Left ventricle myocardium inferior (tissue), 1 donor: ENCODE measurements at places on chromosomes 5 and 9.
A peak's percentile ranks its signal among the peaks of the same experiment; 100 is the strongest.

- DNase-seq: no peak
These were observed 118.5 kb upstream of the CACNA1B start for GRCh38 chr9:137759117-137759516.

DNA sequence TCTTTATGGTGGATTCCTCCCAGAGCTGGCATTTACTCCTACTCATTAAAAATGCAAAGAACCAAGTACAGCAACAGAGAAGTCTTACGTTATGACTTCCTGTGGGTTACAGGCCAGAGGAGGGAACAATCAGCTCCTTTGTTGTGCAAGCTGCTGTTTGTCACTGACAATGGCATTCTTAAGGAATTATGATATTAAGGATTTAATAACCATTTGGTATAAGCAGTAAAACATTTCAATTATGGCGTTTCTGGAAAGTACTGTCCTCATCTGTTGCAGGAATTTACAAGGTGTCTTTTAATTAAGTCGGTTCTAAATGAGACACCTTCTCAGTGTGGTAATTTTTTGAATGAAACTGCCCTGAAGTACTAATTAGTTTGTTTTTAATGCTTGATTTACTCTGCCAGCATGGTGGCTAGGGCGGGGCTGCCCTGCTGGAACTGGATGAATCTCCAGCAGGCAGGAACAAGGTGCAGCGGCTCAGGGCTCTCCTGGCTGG lies 49.1 kb upstream of the VDAC1 start:
- no peak for DNase-seq

GRCh38 chr9:129201289-129201688 lies 23.2 kb upstream of the IER5L start:
- no peak for DNase-seq

GRCh38 chr9:127215268-127216209 lies 49.0 kb upstream of the GARNL3 start:
- DNase-seq: no peak

DNA sequence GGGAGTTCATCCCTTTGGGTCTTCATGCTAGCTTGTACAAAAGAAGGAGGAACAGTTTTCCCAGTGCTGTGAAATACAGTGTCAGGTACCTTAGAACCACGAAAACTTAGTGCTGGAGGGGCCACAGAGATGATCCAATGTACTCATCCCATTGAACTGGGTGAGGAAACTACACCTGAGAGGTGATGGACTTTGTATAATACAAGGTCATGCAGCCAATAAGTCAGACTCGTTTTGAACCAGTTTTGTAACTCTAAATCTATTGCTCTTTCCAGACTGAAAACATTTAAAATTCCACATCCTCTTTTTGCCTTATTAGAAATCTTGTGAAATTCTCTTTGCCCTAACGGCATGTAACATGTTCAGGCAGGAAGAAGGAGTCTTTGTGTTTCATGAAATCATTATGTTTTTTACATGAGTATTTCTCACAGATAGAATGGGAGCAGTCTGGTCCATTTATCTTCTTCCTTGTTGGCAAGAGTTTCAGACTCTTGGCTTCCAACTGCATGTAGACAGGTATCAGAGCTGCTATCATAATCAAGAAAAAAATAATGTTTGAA lies 146.8 kb upstream of the FBXL7 start:
- no peak for DNase-seq

GRCh38 chr5:52657247-52657645 lies 130.5 kb upstream of the ITGA1 start:
- no peak for DNase-seq

DNA sequence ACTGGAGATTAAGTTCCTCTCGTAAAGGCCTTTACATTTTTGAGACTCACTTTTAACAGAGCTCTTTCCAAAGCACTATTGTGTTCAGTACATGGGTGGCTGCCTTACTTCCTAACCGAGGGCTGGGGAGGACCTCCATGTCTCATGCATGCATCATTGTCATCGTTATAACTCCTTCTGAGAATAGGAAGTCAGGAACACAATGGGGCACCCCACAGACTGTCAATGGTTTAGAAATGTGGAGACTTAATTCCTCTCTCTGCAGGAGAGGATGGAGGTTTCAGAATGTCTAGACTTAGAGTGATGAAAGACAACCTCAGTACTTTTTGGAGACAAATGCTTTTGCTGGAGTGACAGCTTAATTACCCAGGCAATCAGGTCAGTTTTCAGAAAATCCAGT lies 83.9 kb downstream of the PRLR start:
- no peak for DNase-seq

GRCh38 chr9:69045821-69046220 lies 10.3 kb downstream of the FXN start:
- DNase-seq: no peak

DNA sequence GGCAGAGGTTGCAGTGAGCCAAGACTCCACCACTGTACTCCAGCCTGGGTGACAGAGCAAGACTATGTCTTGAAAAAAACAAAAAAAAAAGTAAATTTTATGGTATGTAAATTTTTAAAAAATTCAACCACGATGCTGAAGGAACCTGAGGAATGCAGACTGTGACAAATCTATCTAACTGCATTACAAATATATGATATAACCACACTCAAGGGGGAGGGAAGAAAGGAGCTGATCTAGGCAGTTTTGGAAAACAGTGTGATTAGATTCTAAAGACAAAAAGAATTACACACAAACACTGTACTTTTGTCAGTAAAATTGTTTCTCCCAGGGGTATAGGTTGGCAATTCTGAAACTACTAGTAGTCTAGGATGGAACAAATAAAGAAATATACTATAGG lies 17.0 kb downstream of the LARS1 start:
- DNase-seq: no peak

- no peak for DNase-seq
These were observed 8.4 kb downstream of the IRX2 start for GRCh38 chr5:2742921-2743679.

DNA sequence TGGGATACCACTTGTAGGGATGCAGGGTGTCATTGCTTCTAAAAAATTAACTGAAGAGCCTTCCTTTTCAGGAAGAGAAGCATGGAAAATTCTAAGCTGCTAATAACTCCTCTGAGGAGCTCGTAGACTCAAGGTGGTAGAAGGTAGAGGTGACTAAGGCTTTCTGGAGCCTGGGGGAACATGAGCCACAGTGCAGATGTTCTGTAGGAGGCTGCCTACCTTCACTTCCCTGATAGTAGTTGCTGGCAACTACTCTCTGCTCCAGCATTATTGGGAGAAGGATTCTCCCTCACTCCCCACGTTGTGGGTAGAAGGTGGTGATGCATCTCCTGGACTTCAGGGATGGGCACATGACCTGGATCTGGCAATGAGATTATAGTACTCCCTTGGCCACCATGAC lies 86.7 kb upstream of the STARD4 start:
- DNase-seq: no peak

DNA sequence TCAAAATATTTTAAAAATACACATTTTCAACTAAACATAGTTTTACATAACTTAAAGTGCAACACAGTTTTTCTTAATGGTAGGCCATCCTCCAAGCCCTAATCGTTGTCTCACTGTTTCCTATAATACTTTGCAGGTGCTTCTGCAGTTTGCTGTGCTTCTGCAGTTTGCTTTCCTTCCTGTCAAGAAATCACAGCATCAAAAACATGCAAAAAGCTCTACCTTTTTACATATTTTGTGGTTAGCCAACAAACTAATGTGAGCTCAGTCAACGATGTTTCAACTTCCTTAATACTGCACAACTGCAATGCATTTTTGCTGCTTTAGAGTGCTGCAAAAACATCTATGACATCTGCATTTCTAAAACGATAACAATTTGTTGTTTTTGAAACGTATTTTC lies 25.2 kb downstream of the EMB start:
- no peak for DNase-seq

DNA sequence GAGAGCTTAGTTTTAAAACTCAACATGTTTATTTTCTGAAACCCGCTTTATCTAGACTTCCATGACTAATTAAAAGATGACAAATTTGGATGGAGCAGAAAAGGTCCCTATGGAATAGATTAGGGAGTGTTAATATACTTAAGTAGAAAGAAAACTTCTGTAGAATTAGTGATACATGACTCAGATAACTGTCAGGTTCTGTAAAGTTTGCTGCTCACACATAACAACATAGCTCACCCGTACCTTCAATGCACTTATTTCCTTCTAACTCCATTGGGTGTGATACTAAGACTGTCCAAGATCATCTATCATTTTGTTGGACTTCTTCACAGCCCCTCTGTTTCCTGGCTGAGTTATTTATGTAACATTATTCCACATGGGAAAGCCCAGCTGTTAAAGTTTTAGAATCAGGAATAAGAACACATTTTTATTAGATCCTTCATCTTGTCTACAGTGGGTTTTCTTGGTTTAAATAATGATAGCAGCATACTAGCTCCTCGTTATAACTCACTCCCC lies 27.8 kb downstream of the TMEM167A start:
- no peak for DNase-seq

DNA sequence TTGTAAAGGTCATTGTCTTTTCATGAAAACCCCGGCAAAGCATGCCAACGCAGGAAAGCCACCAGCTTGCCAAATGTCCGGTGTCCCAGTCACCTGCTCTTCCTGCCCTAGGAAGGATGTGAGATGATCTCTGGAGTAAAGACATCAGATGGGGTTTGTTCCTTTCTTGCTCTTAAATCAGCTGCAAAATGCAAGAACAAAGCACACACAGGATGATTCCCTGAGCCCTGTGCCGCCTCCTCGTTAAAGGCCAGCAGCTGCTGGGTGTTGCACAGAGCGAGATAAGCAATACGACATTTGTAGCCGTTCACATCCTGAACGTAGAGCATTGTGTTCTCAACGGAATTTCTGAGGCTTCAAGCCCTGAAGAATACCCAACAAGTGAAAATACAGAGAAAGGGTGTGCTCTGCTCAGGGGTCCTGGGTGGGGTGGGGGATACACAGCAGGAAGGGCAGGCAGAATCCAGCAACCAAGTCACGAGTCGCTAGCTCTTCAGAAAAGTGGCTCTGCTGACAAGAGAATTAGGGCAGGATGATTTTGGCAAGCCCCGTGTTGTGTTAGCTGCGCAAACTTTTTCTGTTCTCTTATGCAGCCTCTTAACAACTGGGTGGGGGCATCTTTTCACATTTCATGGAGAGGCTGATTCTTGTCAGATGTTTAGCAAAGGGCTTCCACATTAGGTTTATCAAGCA lies 229.2 kb upstream of the MAP3K1 start:
- DNase-seq: peak; percentile 53

DNA sequence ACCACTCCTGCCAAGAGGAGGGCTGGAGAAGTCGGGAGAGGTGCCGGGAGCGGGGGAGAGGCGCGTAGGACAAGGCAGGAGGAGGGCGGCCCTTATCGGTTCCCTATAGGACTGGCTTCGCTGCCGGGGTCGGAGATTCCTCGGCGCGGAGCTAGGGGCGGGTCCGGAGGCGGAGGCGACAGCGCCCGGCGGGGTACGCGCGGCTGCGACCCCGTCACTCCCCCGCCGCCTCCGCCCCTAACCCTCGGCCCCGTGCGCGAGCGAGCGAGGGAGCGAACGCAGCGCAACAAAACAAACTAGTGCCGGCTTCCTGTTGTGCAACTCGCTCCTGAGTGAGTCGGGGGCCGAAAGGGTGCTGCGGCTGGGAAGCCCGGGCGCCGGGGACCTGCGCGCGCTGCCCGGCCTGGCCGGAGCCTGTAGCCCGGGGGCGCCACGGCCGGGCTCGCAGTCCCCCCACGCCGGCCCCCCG lies 2.0 kb downstream of the GLIS3 start:
- DNase-seq: peak; percentile 65

GRCh38 chr9:102950346-102950745 lies 44.8 kb upstream of the CYLC2 start:
- DNase-seq: no peak

DNA sequence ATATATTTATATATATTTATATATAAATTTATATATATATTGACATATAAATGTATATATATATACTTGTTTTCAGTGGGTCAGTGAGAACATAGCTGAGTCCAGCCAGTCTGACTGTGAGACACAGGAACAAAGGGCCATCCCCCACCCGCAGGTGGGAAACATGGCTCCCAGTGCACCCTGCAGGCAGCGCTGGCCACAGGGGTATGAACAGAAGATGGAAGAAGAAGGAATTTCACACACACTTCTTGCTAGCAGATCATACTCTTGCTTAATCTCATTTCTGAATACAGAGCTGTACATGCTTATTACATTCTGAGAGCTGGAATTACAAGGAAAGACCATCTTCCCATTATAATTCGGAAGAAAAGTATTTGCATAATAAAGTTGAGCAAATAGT lies 595.4 kb downstream of the IRX1 start:
- DNase-seq: no peak

DNA sequence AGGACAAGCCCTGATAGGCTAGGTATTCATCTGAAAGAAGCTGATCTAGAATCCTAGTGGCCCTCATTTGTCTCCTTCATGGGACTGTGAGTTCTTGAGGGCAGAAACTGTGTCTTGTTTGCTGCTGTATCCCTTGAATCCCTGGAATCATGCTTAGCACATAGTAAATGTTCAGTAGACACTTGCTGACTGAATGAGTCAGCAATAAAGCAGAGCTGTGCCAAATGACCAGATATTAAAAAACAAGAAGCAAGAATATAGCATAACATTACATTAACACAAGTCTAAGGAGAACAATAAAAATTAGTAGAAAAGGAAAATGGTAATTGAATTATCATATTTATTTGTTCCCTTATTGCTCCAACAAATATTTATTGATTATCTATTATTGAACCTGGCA lies 420.5 kb downstream of the ZSWIM6 start:
- DNase-seq: no peak

GRCh38 chr5:67246108-67246507 lies 49.5 kb upstream of the CD180 start:
- no peak for DNase-seq

GRCh38 chr5:119411361-119412278 lies 40.7 kb upstream of the HSD17B4 start:
- DNase-seq: peak; percentile 25

DNA sequence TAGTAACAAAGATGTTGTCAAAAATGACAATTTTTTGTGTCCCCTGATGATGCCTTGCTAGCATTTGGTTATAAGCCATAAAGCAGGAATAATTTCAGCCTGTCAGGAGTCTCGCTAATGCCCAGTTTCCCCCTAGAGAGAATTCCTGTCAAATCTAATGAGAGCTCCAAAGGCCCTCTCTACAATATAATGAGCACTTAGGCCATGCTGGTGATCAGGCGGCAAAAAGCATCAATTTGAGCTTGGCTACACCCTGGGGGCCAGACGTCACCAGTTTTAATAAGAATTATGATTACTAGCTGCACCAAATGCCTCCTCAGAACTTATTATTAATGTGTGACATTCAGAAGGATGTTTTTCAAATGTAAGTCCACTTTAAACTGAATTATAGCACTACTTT lies 6.1 kb downstream of the TLE1 start:
- no peak for DNase-seq
